ENCODE measurements at places on chromosomes 3 and 15. TPM values are rescaled to one million over a fixed set of nuclear protein-coding genes. Genes with fewer than 3 reads are reported as not detected.

GRCh38 chr15:74855857-74856256, 12.9 kb upstream of the ULK3 start:
- no peak for DNase-seq

DNA sequence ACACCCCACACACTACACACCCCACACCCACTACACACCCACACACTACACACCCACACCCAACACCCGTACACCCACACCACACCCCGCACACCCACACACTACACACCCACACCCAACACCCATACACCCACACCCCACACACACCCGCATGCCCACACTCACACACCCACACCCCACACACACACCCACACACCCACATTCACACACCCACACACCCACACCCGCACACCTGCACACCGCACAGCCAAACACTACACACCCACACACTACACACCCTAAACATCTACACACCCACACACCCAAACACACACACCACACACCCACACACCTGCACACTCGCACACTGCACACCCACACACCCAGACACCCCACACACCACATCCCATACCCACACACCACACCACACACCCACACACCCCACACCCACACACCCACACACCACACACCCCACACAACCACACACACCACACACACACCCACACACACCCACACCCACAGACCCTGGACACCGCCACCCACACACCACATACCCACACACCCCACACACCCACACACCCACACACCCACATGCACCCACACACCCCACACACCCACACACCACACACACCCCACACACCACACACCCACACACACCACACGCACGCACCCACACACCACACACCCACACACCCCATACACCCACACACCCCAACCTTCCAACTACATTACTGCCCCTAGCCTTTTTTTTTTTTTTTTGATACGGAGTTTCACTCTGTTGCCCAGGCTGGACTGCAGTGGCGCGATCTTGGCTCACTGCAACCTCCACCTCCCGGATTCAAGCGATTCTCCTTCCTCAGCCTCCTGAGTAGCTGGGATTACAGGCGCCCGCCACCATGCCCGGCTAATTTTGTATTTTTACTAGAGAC, 16.9 kb downstream of the CEP19 start:
- no peak for DNase-seq

- DNase-seq: no peak
Observed at GRCh38 chr15:67003586-67003985, 61.8 kb upstream of the SMAD3 start.

DNA sequence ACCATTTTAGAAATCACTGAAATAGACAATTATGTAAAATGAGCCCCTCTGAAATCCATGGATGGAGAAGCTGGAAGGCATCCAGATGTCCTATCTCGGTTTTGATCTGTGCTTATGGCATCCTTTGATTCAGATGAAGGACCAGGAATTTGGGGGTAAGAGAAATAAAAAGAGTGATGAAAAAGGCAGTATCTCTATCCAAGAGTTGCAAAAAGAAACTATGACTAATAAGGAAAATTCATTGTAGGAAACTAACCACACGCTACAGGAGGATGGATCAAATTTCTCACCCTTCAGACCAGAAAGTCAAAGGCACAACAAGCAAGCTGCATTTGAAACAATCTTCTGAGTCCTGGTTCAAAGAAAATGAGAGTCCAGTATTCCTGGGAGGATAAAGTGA, 34.8 kb downstream of the SRGAP3 start:
- DNase-seq: no peak

GRCh38 chr15:74552773-74553441, 11.9 kb downstream of the ARID3B start:
- DNase-seq: no peak

DNA sequence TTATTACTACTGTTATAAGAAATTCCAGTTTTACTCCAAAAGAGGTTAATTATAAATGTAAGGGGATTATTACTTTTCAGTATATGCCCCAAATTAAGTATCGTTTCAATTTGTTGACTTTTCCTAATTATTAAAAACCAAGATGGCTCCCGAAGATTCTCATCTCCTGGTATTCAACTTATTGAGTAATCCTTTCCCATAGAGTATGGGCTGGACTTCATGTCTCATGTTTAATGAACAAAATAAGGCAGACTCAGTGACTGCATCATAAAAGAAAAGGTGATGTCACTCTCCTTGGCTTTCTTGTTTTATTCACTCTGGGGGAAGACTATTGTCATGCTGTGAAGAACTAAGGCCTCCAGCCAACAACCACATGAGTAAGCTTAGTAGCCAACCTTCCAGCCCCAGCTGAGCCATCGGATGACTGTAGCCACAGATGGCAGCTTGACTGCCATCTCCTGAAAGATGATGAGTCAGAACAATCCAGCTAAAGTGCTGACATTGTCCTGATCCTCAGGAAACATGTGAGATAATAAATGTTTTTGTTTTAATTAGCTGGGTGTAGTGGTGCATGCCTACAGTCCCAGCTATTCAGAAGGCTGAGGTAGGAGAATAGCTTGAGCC, 17.3 kb downstream of the IGF2BP2 start:
- DNase-seq: no peak

GRCh38 chr15:63601026-63601703, 4.0 kb downstream of the FBXL22 start:
- DNase-seq: no peak

B3GNT5 gene
- total RNA-seq: 50.9 TPM

GHRL gene
- not detected for total RNA-seq
